ENCODE measurements at places on chromosomes 1 and 21. TPM values are rescaled to one million over a fixed set of nuclear protein-coding genes. Genes with fewer than 3 reads are reported as not detected.
A peak's percentile ranks its signal among the peaks of the same experiment; 100 is the strongest.

Gene LHX8
- not detected for total RNA-seq

Gene UTS2
- not detected for total RNA-seq

DNA sequence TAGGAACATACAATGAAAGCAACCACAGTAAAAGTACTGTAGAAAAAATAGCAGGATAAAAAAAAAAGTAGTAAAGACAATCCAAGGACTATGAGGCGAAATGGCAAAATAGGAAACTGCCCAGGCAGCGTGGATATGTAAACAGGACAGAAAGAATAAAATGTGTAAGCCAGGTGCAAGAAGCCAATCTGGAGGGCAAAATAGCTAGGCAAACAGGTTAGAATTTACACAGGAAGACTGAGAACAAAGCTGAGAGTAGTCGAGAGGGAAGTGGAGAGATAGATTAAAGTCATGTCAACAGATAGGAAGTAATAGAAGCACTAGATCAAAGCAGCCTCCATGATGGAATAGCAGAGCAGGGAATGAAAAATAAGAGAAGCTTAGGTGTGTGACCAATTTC lies 124.2 kb upstream of the B3GALT2 start:
- DNase-seq: no peak

GRCh38 chr1:202615501-202616354 lies 94.5 kb downstream of the SYT2 start:
- DNase-seq: no peak

GRCh38 chr1:11727119-11727518 lies 8.8 kb upstream of the AGTRAP start:
- DNase-seq: no peak

GRCh38 chr1:177589166-177589565 lies 380.7 kb downstream of the SEC16B start:
- no peak for DNase-seq

DNA sequence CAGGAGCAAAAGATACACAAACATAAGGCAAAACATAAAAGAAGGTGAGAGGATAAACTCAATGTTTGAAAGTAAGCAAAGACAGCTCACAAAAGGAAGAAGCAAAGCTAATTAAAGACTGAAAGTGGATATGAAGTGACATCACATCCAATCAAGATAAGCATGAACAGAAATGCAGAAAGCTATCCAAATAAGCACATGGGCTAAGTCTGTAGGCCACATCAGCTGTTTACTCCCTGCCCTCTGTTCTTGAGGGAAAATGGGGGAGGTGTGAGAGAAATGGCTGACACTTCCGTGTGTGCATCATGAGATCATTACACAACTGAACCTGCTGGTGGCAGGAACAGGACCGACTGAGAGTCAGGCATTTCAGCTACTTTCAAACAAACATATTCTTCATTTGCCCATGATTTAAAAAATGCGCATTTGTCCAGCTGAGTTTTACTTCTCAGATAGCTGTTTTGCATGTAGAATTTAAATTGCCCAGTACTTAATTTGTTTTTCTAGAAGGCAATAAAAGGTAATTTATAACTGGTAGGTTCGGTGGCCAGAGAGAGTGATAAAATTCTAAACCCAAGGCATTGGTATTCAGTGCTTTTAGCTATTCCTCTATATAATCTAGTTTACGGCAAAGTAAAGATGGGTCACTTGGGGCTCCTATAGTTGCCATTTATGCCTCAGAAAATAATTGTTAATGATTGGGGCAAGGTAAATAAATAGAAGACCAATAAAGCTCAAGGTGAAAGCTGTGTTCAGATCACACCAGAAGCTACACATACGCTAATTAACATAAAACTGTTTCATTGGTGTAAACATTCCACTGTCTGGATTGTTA lies 27.2 kb upstream of the MAN1A2 start:
- DNase-seq: no peak

Gene NFASC
- total RNA-seq: 40.6 TPM

- no peak for DNase-seq
These were observed 82.3 kb upstream of the ZC3H12A start for GRCh38 chr1:37392051-37392450.

- no peak for DNase-seq
These were observed 1.2 kb upstream of the XPR1 start for GRCh38 chr1:180630408-180631193.

- no peak for DNase-seq
These were observed 11.6 kb downstream of the MTARC1 start for GRCh38 chr1:220798338-220798737.

- peak; percentile 28 for DNase-seq
These were observed 185.9 kb upstream of the ATP1B1 start for GRCh38 chr1:168920456-168921094.

GRCh38 chr1:183859119-183859518 lies 54.2 kb downstream of the RGL1 start:
- no peak for DNase-seq

- DNase-seq: no peak
These were observed 313.9 kb downstream of the BARHL2 start for GRCh38 chr1:90402893-90403849.

GRCh38 chr1:182141040-182141439 lies 79.5 kb upstream of the ZNF648 start:
- no peak for DNase-seq

DNA sequence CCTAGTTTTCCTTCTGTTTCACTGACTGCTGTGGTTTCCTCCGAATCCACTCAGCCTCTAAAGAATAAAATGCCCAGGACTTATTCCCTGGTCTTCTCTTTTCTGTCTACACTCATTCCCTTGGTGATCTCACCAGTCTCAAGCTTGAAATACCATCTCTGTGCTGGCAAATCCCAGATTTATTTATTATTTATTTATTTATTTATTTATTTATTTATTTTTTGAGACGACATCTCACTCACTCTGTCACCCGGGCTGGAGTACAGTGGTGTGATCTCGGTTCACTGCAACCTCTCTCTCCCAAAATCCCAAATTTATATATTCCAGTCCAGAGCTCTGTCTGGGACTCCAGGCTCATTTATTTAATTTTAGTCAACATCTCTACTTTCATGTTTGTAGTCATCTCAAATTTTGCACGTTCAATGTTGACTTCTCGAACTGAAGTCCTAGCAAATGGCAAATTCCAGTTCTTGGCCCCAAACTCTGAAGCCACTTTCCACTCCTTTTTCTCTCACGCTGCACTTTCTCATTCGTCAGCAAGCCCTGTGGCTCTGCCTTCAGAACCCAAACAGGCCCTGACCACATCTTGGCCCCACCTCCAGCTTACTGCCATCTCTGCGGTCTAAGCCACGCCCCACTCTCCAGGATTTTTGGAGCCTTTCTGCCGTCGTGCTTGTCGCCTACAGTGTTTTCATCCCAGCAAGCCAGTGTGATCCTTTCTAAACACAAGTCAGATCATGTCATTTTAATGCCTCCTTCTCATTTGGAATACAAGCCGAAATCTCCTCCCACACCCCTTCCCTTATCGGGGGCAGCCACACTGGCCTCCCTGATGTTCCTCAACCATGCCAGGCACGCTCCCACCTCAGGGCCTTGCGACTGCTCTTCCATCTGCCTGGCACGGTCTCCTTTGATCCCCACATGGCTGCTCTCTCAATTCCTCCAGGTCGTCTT lies 14.2 kb upstream of the TENT5B start:
- peak; percentile 70 for DNase-seq

Gene NPR1
- 39.0 TPM for total RNA-seq

GRCh38 chr1:31548907-31549808 lies 27.2 kb upstream of the TINAGL1 start:
- DNase-seq: peak; percentile 81

Gene SETD4
- 11.5 TPM for total RNA-seq

Gene NCF2
- 9.7 TPM for total RNA-seq

DNA sequence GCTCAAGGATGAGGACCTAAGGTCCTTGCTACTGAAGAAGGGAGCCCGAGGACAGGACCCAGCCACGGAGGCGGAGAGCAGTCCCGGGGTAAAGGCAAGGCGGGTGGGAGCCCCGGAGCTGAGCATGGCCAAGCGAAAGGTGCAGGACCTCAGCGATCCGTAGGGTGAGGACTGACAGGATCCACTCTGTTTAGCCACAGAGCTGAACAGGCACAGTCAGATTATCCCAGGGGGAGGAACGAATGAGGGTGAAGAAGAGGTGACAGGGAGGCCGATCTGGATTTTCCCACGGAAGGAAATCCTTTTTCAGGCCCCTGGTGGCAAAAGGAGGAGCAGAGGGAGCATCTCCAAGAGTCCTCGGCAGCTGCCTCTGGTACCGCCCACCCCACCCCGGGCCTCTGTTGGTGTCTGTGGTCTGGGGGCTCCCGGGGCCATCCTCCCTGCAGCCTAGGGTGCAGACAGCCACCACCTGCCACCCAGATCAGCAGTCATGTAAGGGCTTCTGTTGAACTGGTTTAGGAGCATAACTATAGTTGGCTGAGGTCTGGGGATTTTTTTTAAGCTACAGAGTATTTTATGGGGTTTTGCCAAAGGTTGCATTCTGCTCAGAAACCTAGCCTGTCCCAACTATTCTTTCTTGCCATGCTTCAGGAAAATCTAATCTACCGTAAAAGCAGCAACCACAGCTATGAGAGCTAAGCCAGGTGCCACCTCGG lies 32.3 kb upstream of the LBR start:
- DNase-seq: no peak

DNA sequence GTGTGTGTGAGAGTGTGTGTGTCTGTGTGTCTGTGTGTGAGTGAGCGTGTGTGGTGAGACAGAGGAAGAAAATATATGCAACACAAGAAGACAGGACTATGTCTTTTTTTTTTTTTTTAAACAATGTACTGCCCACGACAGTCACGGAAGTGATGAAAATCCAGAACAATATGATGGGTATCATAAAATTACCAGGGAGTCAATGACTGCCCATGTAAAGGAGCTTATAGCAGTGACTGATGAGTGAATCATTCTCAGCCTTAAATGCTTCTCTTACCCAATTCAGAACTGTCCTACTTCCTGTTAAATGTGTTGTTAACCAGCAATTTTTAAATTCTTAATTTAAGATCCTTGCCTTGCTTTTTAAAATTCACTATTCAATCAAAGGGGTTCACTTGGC lies 46.6 kb downstream of the RGS7 start:
- DNase-seq: no peak

Gene KRTAP13-2
- not detected for total RNA-seq

Gene ASCL5
- total RNA-seq: not detected

GRCh38 chr1:103516693-103517092 lies 8.8 kb upstream of the RNPC3 start:
- no peak for DNase-seq

DNA sequence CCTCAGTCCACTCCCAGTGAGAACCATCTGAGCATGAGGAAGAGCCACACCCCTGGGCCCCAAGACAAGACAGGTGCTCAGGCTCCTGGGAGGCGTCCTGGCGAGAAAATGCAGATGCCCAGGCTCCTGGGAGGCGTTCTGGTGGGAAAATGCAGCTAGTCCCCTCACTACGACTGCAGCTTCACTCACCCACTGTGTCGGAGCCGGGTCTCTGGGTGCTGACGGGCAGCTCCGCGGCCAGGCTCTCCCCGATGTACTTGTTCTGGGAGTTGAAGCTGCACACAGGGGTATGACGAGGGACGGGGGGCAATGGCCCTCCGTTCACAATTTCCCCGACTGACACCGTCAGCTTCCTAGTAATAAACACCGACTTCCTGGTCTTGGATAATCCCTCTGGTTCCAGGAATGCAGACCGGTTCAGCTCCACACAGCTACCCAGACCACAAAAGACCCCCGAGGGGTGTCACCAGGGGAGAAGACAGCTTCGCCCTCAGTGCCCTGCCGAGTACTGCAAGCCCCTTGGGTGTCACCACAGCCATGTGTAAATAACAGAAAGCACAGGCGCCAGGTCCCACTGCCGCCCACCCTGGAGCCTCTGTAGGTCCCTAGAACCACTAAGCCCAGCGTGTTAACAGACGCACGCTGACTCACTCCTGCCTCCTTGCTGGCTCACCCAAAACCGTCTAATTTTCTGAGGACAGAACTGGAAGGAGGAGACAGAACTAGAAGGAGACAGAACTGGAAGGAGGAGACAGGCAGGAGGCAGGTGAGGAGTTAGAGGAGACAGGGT lies 19.5 kb downstream of the MCM3AP start:
- DNase-seq: no peak

- DNase-seq: no peak
These were observed 5.8 kb downstream of the TTC22 start for GRCh38 chr1:54795356-54795665.

- no peak for DNase-seq
These were observed 1.6 kb upstream of the DYRK3 start for GRCh38 chr1:206633708-206634121.

DNA sequence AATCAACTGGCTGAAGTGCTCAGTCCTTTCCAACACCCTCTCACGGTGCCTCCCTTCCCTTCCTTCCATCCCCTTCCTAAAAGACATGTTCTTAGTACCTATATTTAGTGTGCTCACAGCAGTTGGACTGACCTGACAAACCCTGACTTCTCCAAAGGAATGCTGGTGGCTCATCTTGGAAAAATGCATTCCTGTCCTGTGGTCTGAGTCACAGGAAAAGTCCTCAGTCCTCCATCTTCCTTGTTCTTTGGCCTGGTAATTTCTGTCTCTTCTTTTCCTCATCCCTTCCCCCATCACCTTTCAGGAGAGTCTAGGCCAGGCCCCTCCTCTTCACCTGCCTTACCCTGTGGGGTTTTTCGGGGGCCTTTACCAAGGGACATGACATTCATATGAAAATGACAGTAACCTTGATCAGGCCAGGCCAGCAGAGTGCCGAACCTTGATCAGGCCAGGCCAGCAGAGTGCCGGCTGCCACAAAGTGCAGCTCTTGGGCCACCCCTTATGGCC lies 7.2 kb downstream of the ATP1B1 start:
- DNase-seq: no peak

DNA sequence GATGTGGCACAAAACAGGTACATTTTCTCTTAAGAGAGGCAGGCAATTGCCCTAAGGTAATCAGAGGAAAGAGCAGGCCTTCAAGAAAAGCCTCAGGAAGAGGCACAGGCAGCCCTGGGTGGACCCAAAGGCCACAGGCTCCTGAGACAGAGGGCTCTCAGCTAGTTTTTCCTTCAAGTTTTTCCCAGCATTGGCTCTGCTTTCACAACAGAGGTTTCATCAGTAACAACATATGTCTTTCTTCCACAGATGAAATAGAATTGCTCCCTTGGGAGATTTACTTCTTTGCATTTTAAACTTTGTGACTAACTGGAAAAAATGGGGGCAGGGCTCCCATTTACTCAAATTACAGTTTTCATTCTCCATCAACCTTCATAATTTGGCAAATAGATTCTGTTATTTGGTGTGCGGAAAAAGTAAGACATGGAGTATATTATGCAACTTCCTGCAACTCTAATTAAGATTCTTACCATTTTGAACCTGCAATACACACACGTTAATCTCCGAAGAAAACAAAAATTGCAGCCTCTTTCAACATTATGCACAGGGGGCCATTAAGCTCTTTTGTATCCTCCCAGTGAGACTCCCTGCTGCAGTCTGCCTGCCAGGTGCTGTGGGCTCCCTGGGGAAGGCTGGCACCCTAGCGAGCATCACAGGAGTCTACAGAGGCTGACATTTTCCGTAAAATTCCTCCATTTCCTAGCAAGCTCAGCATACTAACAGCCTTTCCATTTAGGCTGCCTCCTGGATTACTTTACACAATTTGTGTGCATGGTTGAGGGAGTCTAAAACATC lies 282.3 kb downstream of the USH2A start:
- no peak for DNase-seq

Gene CFHR3
- total RNA-seq: not detected

Gene OR2L2
- 0.05 TPM for total RNA-seq

- no peak for DNase-seq
These were observed 7.0 kb downstream of the DIP2A start for GRCh38 chr21:46465651-46466050.

Gene NCAM2
- 6.5 TPM for total RNA-seq

- no peak for DNase-seq
These were observed 18.5 kb downstream of the CAMK1G start for GRCh38 chr1:209601809-209602657.

- no peak for DNase-seq
These were observed 15.8 kb upstream of the TRIM45 start for GRCh38 chr1:117137281-117137855.

GRCh38 chr1:50929376-50929958 lies 30.6 kb downstream of the FAF1 start:
- no peak for DNase-seq

Measured in left cardiac atrium (tissue), 4 donors.